NCI-H345 (cell line): ENCODE measurements at places on chromosomes 12 and 14.

GRCh38 chr14:69344171-69344570 is 53.9 kb downstream of the ERH start:
- no peak for DNase-seq

DNA sequence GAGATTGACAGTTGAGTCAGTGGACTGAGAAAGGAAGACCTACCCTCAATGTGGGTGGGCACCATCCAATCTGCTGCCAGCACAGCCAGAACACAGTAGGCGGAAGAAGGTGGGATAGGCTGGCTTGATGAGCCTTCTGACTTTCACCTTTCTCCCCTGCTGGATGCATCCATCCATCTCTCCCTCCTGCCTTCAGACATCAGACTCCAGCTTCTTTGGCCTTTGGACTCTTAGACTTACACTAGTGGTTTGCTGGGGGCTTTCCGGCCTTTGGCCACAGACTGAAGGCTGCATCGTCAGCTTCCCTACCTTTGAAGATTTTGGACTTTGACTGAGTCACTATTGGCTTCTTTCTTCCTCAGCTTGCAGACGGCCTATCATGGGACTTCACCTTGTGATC is 456.5 kb upstream of the MIS18BP1 start:
- no peak for DNase-seq

- DNase-seq = peak; percentile 62
These were observed 126.9 kb downstream of the DUSP6 start for GRCh38 chr12:89225401-89225800.

GRCh38 chr12:123996581-123996980 is 23.6 kb downstream of the ZNF664 start:
- no peak for DNase-seq

GRCh38 chr14:92589213-92589852 is 75.8 kb downstream of the RIN3 start:
- peak; percentile 14 for DNase-seq
